ENCODE measurements at places on chromosomes 2 and 18.

GRCh38 chr2:77418537-77418936, 103.6 kb downstream of the LRRTM4 start:
- DNase-seq: no peak

DNA sequence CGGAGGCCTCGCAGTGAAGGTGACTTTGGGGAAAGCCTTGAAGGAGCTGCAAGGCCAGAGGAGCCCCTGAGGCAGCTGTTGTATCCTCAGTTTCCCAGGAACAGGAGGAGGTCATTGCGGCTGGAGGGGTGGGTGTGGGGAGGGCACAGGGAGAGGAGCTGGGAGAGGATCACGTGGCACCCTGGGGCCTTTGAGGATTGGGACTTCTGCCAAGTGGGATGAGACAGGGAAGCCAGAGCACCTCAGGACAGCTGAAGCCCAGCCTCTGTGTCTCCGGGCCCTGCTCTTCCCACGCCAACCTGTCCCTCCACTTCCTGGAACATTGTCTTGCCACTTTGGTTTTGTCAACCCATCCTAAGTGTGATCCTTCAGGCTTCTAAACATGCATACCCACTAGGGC, 19.4 kb upstream of the RRM2 start:
- no peak for DNase-seq

- DNase-seq: no peak
Measured at GRCh38 chr2:32745191-32745590, 117.3 kb downstream of the TTC27 start.

DNA sequence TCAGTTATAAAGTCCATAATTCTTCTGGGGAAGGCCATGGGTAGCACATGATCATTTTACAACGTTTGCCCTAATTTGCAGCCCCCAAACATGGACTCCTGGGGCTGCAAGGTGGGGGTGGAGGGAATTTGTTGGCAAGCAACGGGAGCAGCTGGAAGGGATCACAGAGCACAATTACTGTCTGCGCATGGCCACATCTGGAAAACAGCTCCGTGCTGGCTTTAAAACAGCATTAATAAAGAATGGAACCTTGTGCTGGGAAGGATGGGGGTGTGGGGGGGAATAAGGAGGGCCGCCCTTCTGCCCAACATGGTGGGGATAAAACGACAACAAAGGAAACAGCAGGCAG, 60.9 kb upstream of the SLC14A2 start:
- DNase-seq: no peak

DNA sequence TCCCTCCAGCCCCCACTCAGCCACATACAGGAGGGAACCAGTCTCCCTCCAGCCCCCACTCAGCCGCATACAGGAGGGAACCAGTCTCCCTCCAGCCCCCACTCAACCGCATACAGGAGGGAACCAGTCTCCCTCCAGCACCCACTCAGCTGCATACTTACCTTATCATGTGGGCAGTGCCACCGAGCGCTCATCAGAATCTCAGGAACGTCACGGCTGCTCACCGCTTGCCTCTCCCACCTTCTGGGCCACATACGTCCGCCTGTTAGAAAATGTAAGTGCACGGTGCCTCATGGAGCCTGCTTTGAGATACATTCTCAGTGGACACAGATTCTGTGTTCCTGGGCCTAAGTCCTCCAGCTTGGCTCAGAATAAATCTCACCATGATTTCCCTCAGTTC, 124.8 kb downstream of the PXDN start:
- no peak for DNase-seq

DNA sequence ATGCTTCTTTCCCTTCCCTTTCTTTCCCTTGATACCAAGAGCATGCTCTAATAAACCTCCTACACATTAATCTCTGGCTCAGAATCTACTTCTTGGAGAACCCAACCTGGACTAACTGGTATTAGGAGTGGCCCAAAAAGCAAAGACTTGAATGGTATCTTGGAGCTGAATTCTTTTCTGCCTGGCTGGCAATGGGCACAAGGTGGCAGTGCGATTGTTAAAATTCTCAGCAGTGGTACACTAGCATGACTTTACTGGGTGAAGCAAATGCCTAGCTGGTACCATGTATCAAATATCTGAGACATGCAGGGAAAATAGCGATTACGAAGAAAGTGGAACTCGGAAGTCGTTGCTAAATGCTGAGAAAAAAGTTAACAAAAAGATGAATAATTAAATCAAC, 376.1 kb downstream of the XIRP2 start:
- no peak for DNase-seq

- DNase-seq: peak; percentile 40
Measured at GRCh38 chr2:120287183-120288015, 34.7 kb downstream of the RALB start.

GRCh38 chr18:37055137-37055802, 226.3 kb downstream of the KIAA1328 start:
- DNase-seq: no peak
